CD4-positive, alpha-beta T cell treated with Interleukin-4 for 4 hours (primary cell): ENCODE measurements at places on chromosomes 13 and 19.

- DNase-seq = no peak
These were observed 1.3 kb upstream of the ZNF653 start for GRCh38 chr19:11506967-11507366.

DNA sequence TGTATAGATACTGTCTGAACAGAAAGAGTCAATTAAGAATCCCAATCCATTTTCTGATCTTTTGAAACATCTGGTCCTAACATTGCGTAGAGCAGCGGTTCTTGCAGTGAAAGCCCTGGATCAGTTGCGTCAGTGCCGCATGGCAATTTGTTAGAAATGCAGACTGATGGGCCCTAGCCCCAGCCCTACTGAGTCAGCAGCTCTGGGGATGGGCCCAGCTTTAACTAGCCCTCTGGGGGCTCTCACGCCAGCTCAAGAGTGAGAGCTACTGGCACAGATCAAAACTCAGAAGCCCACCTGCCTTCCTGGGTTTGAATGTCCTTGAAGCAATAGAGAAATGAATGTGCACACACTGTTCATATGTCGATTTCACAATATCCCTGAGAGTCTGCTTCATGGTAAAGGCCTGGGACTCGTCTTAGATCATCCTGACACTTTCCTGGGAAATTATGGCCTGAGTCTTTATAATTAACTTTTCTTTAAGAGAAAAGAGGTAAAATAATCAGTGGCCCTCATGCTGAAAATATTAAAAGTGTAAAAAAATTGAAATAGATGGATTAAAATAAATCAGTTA lies 206.8 kb upstream of the TMTC4 start:
- no peak for DNase-seq

- no peak for DNase-seq
These were observed 7.2 kb downstream of the GFY start for GRCh38 chr19:49432141-49433073.

- no peak for DNase-seq
These were observed 3.6 kb downstream of the SERTAD1 start for GRCh38 chr19:40421993-40422747.

DNA sequence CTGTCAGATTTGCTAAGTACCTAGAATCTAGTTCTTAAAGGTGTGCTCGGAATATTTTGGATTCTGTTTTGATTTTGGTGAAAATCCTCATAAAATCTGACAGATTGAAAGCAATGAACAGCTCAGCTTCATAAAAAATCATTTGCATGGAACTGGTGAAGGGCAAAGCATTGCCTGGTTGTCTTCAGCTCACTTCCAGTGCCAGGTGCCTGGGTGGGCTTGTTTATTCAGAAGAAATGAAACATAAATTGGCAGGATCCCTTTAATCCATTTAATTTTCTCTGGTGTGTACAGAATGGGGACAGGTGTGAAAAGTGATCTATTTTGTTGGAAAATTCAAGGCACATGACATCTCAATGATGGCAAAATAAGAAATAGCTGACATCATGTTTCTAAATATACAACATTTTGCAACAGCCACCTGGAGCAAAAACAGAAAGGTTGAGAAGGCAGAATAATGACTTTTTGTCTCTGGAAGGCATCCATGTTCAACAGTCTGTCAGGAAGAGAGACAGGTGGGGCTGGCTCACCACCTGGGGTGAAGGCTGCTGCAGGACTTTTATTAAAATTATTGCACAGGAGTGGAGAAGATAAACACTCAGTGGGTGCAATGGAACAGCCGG lies 52.2 kb downstream of the RFC3 start:
- DNase-seq = no peak

DNA sequence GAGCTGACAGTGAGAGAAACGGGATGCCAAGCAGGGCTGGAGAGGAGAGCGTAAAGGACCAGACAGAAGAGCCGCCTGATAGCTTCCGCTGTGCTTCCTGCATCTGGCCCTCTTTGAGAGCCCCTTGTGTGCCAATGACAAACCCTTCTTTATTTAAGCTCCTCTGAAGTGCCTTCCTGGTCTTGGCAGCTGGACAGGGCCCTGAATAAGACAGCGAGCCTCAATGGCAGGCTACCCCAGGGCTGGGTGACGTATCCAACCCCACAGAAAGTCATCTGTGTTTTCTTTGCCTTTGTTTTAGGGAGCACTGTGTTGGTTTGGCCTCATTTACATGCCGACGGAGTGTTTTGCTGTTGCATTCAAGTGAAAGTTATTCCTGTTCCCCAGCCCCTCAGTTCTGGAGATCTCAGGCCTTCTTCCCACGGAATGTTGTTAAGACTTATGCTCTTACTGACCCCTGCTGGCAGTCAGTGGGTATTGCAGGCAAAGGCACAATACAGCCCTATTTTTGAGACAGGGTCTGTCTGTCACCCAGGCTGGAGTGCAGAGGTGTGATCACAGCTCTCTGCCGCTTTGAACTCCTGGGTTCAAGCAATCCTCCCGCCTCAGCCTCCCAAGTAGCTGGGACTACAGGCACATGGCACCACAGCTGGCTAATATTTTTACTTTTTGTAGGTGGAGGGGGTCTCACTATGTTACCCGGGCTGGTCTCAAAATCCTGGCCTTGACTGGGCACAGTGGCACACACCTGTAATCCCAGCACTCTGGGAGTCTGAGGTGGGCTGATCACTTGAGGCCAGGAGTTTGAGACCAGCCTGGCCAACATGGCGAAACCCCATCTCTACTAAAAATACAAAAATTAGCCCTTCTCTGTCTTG lies 16.8 kb downstream of the CCL25 start:
- no peak for DNase-seq

- no peak for DNase-seq
These were observed 4.9 kb downstream of the TMED1 start for GRCh38 chr19:10830931-10831779.

- no peak for DNase-seq
These were observed 16.5 kb downstream of the IQCN start for GRCh38 chr19:18257503-18258470.

DNA sequence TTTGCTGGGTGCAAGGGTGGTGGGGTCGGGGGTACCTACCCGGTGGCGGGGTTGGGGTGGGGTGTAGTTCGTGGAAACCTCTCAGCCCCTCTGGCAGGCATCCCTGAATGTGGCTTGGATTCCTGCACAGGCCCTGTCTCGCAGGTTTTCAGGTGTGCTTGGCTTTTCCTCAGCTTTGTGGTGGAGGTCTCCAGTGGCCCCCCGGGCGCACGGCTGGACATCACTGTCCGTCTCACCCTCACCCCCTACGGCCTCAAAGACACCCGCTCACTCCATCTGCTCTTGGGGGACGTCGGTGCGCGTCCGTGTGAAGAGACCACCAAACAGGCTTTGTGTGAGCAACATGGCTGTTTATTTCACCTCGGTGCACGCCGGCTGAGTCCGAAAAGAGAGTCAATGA lies 44.3 kb downstream of the ZNF146 start:
- no peak for DNase-seq

DNA sequence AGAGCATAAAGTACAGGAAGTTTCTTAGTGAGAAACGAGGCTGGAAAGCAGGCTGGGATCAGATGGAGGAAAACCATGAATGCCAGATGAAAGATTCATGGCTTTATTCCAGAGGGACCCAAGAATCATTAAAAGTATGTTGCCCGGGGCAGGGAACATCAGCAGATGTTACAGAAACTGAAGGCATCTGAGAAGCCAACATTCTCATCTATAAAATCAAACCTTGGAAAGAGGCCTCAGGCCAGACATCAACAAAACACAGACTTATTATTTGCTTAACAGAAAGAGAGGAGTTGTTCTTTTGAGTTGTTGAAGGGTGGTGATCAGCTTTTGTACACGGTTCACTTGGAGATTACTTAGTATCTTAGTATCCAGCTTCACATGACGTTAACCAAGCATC lies 543.6 kb downstream of the RFC3 start:
- DNase-seq = no peak

GRCh38 chr19:4537953-4538600 lies 1.8 kb downstream of the LRG1 start:
- DNase-seq = no peak

GRCh38 chr13:98103942-98104880 lies 38.7 kb upstream of the FARP1 start:
- DNase-seq = no peak

DNA sequence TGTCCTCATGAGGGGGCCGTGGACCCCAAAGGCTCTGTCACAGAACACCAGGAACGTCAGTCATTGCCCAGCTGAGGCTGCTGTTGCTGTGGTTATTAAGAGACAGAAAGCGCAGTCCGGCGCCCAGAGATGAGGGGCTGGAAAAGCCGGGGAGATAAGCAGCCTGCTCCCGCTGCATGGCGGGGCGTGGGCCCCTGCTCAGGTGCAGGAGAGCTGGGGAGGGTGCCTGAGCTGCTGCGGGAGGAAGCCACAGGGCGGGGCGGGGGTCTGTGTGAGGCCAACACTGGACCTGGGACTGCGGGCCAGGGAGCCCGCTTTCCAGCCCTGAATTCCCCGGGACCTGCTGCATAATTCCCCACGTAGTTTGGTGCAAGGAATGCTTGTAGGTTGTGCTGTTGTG lies 11.3 kb downstream of the SOX1 start:
- no peak for DNase-seq

- DNase-seq = no peak
These were observed 36.4 kb upstream of the IGSF23 start for GRCh38 chr19:44576843-44577565.

DNA sequence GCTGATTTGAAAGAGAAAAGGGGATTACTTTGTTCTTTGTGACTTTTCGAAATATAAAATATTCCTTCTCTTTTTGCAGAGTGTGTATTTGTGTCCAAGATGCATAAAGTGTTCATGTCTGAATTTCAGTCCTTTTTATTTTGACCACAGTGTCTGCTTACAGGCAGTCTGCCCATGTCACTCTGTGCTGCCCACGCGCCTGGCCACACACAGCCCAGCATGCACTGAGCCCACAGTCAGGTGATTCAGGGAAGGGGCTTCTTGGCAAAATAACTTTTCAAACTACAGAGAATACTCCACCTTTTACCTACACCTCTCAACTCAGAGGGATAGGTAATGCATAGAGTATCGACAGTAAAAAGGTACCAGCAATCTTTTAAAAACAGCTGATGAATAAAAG lies 142.5 kb upstream of the TRPC4 start:
- DNase-seq = no peak

DNA sequence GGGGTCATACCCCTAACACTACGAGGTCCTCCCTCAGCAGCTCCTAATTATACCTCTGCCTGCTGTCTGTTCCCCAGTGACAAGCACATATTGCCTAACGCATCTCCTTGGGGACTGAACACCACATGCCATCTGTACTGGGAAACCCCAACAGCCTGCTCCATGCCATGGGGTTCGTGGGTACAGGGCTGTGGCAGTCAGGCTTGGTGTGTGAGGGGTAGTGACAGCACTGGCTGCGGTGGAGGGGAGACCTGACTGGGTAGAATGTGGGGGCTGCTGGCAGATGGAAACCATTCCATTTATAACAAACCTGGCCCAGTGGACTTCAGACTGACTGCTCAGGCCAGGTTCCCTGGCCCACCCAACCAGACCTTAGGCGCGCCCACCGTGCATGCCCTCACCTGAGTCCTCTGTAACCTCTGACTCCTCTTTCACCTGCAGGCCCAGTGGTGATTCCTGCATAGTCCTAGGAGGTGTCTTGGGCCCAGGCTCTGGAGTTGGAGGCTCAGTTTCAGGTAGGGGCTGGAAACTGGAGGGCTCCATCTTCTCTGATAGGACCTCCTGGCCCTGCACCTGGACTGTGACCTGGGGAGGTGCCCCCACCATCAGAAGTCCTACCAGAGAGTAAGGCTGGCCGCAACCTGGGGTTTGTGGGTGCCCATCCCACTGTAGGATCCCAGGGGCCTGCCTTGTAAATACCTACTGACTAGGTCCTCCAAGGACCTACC lies 3.0 kb downstream of the MZF1 start:
- DNase-seq = no peak

DNA sequence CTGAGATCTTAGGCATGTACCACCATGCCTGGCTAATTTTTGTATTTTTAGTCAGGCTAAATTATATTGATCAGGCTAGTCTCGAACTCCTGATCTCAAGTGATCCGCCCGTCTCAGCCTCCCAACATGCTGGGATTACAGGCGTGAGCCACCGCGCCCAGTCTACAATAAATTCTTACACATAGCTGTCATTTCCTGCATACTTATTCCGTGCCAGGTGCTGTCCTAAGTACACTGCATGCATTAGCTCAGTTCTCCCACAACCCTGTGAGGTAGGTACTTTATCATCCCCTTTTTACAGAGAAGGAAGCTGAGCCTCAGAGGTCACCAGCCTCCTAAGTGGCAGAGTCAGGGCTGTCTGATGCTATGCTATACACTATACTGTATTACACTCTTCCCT lies 7.2 kb upstream of the RHPN2 start:
- DNase-seq = no peak

GRCh38 chr19:41886761-41887710 lies 4.1 kb downstream of the ARHGEF1 start:
- peak; percentile 82 for DNase-seq

DNA sequence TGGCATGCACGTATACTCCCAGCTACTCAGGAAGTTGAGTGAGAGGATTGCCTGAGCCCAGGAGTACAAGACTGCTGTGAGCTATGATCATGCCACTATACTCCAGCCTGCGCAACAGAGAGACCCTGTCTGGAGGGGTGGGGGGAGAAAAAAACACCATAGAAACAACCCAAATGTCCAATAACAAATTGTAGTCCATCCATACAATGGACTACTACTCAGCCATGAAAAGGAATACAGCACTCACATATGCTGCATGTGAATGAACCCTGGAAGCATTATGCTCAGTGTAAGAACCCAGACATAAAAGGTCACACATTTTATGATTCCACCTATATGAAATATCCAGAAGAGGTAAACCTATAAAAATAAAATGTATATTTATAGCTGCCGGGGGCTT lies 42.3 kb downstream of the CD320 start:
- DNase-seq = no peak

- DNase-seq = no peak
These were observed 10.0 kb downstream of the POLR2E start for GRCh38 chr19:1085053-1085658.

- no peak for DNase-seq
These were observed 2.7 kb downstream of the CRX start for GRCh38 chr19:47824396-47824795.

GRCh38 chr13:72341904-72342303 lies 385.5 kb downstream of the MZT1 start:
- no peak for DNase-seq

- DNase-seq = no peak
These were observed 28.5 kb upstream of the PARP4 start for GRCh38 chr13:24541127-24541475.

- DNase-seq = no peak
These were observed 162.0 kb downstream of the EFNB2 start for GRCh38 chr13:106373304-106373988.

DNA sequence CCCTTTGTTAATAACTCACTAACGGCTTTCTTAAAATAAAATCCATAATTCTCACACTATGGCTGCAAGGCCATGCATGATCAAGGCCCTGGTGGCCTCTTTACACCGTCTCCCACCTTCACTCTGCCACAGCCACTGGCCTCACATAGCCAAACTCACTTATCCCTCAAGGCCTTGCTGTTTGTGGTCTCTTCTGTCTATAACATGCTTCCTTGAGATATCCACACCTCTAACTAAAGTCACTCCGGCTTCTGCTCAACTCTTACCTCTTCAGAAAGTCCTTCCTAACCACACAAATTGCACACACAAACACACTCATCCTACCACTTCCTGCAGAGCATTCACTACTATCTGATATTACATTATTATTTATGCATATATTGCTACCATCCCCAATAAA lies 262.5 kb downstream of the DIAPH3 start:
- no peak for DNase-seq
